ENCODE measurements at places on chromosomes 12 and 14. TPM values are rescaled to one million over a fixed set of nuclear protein-coding genes. Genes with fewer than 3 reads are reported as not detected.

Gene KIF26A
- not detected for total RNA-seq

DNA sequence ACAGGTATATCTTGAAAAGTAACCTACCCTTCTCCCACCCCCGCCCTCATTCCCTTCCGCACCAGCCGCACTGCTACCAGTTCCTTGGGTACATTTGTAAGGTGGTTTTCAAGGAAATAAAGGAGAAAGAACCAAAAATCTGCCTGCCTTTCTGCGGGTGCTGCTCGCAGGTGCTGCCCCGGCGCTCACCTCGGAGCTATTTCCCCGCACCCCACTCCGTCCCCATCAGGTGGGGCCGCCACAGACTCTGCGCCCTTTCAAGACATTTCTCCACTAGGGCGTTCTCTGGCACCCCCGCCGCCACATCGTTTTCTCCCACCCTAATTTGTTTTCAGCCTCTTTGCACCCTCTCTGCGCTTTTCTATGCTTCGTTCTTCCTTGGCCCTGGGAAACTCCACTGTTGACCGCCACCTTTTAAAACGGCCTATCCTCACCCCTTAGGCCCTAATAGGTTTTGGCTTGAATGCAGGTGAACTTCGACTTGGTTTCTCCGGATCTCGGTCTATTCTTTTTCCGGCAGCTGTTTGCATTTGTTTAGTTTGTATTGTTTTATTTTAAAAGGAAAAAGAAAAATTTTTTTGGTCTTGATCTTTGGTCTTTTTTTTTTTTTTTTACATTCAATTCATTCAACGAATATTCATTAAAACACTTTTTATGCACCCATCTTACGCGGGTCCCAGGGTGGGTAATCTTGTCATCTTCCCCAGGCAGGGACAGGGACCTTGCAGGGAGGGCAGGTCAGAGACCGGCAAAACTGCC lies 3.0 kb downstream of the VSX2 start:
- DNase-seq: no peak

DNA sequence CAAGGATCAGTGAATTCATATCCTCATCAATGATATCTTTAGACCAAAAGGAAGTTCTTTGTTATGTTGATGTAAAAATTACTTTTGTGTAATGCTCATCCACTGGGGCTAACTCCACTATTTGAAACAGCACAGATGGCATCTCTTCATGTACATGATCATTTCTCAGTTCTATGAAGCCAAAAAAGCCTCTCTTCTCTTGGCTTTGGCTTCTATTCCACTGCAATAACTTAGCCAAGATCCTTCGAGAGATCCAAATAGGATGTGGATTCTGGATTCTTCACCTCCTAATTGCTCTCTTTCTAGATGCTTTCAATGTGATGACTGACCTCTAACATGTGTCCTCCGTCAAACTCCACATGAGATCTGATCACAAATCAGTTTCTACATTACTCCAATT lies 851.2 kb downstream of the GALC start:
- DNase-seq: no peak

- no peak for DNase-seq
Measured at GRCh38 chr12:93174473-93174872, 203.3 kb upstream of the NUDT4 start.

GRCh38 chr12:19307451-19307850 lies 131.8 kb upstream of the AEBP2 start:
- DNase-seq: no peak

DNA sequence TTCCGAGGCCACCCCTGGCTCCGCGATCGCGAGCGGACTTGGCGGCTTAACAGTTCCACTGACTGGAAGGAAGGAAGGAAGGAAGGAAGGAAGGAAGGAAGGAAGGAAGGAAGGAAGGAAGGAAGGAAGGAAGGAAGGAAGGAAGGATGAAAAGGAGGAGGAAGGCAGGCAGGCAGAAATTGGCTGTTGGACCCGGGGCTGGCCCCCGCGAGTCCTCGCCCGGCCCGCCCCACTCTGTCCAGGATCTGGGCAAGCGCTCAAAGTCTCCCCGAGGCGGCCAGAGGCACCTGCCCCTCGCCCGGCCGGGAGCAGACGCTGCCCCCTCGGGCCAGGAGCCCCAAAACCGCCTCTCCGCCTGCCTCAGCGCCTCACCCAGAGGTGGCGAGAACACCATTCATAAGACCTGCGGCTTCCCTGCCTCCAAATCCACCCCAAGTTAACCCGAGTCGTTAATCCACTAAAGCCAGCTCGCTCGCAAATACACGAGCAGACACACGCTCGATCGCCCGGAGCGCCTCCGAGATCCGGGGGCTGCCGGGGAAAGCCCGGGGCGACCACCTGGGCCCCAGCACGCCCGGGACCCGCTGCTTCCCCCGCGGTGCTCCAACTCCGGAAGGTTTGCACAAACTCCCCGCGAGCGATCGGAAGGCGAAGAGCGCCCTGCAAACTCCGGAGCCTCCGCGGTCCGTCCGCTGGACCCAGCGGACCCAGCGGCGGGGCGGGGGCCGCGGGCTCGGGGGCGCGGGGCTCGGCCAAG lies 844 bp downstream of the DPF3 start:
- DNase-seq: no peak
